Transverse colon (tissue), 4 donors: ENCODE measurements at places on chromosomes 3 and 15.

- DNase-seq: no peak
Observed at GRCh38 chr3:1195947-1196346, 103.1 kb downstream of the CNTN6 start.

DNA sequence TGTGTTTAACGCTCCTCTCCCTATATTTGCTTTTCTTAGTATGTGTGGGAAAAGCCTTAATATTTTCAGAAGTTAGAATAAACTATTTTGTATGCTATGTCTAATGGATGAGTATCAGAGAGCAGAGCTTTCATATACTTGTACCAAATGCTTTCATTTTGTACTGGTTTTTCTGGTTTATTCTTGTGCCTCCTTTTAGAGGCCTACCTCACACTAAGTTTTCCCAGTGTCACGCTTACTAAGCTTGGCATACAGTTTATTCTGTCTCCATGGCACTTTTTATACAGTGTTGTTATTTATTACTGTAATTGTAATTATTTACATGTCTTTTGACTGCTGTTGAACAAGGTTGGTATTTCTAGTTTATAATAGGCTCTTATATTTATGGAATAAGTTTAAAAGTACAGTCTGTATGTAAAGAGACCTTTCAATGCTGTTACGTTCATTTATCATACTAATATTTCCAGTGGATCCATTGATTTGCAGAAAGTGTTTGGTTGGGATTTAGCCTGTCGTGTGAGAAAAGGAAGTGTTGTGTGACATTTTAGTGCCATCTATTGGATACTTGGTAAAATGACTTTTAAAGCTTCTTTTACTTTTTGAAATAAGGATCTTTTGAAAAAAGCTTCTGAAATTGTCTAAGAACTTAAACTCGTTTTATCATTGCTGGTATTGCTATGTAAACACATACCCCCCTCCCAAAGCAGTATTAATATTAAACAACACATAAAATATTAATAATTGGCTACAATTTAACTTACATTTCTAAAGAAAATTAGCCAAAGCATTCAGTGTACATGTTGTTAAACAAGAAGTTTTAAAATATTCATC is 5.2 kb upstream of the EBLN2 start:
- no peak for DNase-seq

- DNase-seq: no peak
Observed at GRCh38 chr3:37535526-37536432, 325.9 kb upstream of the CTDSPL start.

- no peak for DNase-seq
Observed at GRCh38 chr3:108406063-108406660, 104.2 kb downstream of the MYH15 start.

GRCh38 chr3:37324850-37325321 is 150.5 kb upstream of the LRRFIP2 start:
- DNase-seq: no peak

- DNase-seq: no peak
Observed at GRCh38 chr3:11690863-11691766, 47.4 kb upstream of the VGLL4 start.

GRCh38 chr15:96887730-96888129 is 557.2 kb downstream of the NR2F2 start:
- no peak for DNase-seq

GRCh38 chr3:156762631-156763185 is 63.4 kb upstream of the LEKR1 start:
- DNase-seq: no peak

GRCh38 chr3:27960133-27960532 is 238.0 kb upstream of the EOMES start:
- DNase-seq: no peak

- DNase-seq: peak; percentile 7
Observed at GRCh38 chr15:42088801-42089640, 5.3 kb downstream of the PLA2G4D start.

GRCh38 chr3:172321035-172321434 is 127.2 kb downstream of the GHSR start:
- DNase-seq: no peak
